ENCODE measurements at places on chromosomes 12 and 14.

GRCh38 chr14:84399296-84399910 lies 1130.5 kb upstream of the FLRT2 start:
- no peak for DNase-seq

- DNase-seq = peak; percentile 87
Observed at GRCh38 chr14:22338917-22339715, 249.9 kb downstream of the DAD1 start.

DNA sequence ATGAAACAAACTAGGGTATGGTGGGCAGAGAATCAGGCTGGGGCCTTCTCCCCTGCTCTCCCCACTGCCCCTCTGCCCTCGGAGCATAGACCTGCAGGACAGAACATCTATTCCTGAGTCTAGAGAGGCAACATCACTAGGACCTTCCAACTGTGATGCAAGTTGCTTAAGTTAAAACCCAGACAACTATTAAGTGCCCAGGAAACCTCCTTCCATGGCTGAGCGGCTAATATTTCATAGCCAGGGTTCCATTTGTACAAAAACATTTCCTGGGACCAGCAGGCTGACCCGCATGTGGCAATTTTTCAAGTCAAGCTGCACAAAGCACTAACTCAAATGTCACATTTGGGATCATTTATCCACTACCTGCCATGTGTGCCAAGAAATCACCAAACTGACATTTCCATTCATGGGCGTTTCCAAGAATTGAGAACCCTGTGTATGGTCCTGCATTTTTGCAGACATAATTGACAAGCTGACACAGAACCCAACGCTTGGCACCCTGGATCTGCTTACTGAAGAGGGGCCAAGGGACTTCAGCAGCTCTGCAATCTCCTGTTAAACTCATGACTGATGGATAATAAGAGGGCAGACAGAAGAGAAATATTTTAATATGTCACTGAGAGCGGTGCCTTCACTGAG lies 32.7 kb downstream of the NT5DC3 start:
- DNase-seq = no peak

- DNase-seq = no peak
Observed at GRCh38 chr12:55024575-55024974, 4.8 kb downstream of the NEUROD4 start.

DNA sequence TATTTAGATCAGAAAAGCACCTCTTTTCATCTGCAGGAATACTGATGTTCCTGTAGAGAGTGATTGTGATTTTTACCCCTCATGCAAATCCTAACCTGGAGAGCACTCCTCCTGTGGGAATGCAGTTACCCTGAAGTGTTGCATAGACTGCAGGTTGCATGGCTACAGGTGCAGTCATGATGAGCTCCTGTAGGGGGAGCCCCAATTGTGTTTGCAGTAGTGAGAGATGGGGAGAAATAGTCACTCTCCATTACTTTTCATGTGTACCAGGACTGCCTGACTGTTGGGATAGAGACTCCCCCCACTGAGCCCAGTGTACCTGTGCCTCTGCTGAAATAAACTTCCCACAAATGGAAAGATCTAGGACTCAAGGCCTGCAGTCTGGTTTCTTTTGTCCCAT lies 1086.5 kb downstream of the SLC6A15 start:
- peak; percentile 46 for DNase-seq

GRCh38 chr12:104248444-104248843 lies 32.9 kb downstream of the TXNRD1 start:
- DNase-seq = no peak

- DNase-seq = no peak
Observed at GRCh38 chr14:86310611-86311010, 780.7 kb downstream of the FLRT2 start.

DNA sequence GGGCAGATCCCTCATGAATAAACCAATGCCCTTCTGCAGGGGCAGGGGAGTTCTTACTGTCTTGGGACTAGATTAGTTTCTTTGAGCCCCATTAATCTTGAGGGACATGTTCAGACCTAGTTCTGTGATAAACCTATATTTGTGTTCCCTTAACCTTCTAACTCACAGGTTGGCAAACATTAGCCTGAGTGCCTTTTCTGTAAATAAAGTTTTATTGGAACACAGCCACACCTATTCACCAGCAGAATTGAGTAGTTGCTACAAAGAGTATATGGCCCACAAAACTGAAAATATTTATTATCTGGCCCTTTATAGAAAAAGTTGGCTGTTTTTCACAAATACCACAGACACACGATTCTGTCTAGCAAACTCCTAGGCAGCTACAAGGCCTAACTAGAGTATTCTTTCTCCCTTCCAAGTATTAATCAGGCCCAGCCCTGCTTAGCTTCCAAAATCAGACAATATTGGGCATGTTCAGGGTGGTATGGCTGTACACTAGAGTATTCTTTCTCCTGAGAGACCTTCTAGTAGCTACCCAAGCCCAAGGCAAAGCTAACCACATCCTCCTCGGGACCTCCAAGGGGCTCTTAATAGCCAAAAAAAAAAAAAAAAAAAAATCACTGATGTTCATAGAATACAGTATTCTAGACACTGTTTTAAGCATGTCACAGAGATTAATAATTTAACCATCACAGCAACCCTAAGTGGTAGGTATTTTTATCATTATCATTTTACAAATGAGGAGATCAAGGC lies 199.3 kb upstream of the PWP1 start:
- no peak for DNase-seq

- no peak for DNase-seq
Observed at GRCh38 chr14:36028218-36028617, 148.3 kb downstream of the PTCSC3 start.
